ENCODE measurements at places on chromosomes 16 and 17.

DNA sequence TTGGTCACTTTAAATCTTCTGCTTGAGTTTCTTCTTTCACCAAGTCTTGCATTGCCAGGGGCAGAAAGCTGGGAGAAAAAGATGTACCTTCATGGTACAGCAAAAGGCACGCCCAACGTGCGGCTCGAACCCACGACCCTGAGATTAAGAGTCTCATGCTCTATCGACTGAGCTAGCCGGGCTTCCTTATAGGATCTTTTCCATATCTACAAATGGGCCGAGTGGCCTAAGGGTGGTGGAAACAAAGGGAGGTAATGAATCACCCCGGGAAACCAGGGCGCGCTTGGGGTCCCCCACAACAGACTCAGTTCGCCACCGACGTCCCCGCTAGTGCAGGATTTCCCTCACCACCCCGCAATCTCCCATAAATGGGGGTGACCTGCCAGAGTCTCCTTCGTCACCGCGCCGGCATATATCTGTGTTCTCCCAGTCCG lies 7.5 kb upstream of the OR1F1 start:
- no peak for DNase-seq

GRCh38 chr16:75579281-75579834 lies 13.2 kb downstream of the GABARAPL2 start:
- DNase-seq, result no peak

GRCh38 chr17:3695723-3696411 lies at the start of gene P2RX5:
P2RX5 (minus strand) TSS chr17:3696155; CDS start chr17:3696005, 150 bp downstream.
- no peak for DNase-seq

DNA sequence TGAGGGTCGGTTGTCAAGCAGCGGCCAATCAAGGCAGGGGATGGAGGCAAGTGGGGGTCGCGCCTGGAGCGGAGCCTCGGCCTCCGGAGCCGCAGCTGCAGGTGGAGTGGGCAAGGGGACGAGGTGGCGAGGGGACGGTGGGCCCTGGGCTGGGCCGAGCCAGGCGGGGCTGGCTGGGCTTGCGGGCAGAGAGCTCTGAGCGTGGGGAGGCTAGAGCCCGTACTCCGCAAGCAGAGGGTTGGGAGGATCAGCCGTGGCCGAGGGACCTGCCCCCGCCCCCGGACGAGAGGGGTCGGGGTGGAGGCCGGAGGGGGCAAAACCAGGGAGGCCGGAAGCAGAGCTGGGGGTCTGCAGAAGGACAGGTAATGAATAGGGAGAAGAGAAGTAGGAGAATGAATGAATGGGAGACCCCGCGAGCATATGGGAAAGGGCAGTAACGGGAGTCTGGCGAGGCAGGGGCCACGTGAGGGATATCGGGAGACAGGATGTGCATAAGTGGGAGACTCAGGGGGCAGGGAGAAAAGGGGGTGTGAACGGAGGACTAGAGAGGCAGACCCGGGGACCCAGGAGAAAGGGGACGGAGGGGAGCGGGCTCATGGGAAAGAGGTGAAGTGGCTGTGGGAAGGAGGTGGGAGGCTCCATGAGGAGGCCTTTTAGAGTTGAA lies at the start of gene KATNB1:
KATNB1 (plus strand) TSS at position 16 of the 664 bp plus-strand sequence. CDS start 1,474 bp downstream, outside the sequence.
- no peak for DNase-seq

GRCh38 chr17:77529328-77529650 lies 388.5 kb downstream of the SEC14L1 start:
- DNase-seq, result no peak

- no peak for DNase-seq
Measured at GRCh38 chr17:7825206-7825990, 8.6 kb upstream of the KDM6B start.

- no peak for DNase-seq
Measured at GRCh38 chr17:9410301-9410700, 165.3 kb downstream of the STX8 start.

GRCh38 chr17:75508931-75509361 lies 6.4 kb downstream of the CASKIN2 start:
- no peak for DNase-seq

DNA sequence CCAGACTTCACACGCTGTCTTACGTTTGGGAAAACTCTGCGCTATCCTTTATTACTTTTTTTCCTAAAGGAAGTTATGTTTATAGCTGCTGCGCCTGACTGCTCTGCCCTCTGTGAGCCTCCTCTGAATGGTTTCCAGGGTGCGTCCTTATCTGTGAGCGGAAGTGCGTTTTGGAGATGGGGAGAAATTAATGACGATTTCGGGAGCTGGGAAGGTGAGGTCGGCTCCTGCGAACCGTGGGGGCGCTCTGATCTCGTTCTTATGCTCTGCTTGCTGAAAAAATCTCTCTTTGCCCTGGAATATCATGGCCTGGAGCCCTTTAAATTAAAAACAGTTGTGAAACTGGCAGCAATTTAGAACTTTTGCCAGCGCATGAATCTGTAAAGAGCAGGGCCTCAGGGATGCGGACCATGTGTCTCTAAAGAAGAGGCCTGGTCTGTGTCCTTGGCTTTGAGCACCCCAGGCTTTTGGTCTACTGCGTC lies 135.7 kb upstream of the ZFHX3 start:
- no peak for DNase-seq

- no peak for DNase-seq
Measured at GRCh38 chr16:25030420-25031131, 15.4 kb upstream of the ARHGAP17 start.

GRCh38 chr17:13067629-13068303 lies 49.9 kb upstream of the ELAC2 start:
- no peak for DNase-seq

GRCh38 chr16:3909791-3910583 lies 29.5 kb upstream of the CREBBP start:
- no peak for DNase-seq

DNA sequence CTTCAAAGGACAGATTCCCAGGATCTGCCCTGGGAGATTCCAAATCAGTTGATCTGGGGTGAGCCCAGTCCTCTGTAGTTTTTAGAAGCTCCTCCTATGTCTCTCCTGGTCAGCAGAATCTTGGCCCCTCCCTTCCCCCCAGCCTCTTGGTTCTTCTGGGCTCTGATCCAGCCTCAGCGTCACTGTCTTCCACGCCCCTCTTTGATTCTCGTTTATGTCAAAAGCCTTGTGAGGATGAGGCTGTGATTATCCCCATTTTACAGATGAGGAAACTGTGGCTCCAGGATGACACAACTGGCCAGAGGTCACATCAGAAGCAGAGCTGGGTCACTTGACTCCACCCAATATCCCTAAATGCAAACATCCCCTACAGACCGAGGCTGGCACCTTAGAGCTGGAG lies 840 bp upstream of the CDH5 start:
- DNase-seq, result no peak

DNA sequence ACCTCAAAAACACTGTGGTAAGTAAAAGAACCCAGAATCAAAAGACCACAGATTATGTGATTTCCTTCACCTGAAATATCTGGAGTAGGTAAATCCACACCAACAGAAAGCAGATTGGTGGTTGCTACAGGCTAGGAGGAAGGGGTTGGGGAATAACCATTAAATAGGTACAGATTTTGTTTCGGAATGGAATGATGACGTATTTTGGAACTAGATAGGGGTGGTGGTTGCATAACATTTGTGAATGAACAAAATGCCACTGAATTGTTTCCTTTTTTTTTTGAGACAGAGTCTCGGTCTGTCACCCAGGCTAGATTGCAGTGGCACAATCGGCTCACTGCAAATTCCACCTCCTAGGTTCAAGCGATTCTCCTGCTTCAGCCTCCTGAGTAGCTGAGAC lies 100.9 kb upstream of the RBFOX1 start:
- no peak for DNase-seq

DNA sequence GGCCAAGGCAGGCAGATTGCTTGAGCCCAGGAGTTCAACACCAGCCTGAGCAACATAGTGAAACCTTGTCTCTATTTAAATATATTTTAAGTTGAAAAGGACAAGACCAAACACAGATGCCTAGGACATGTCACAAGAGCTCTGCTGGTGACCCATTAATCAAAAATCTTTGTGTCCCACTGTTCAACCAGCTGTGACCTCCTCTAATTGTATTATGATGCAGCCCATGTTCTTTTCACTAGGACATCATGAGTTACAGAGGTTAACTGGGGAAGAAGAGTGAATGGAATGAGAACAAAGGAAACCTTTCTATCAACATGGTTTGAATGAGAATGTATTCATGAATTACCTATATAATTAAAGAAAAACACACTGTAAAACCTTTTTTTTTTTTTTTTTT lies 7.0 kb downstream of the EFTUD2 start:
- no peak for DNase-seq

- no peak for DNase-seq
Measured at GRCh38 chr17:58344047-58344790, 7.8 kb downstream of the SUPT4H1 start.

- DNase-seq, result no peak
Measured at GRCh38 chr16:31876951-31877828, 3.6 kb downstream of the ZNF267 start.

GRCh38 chr16:58481931-58482330 lies 18.0 kb upstream of the NDRG4 start:
- no peak for DNase-seq

DNA sequence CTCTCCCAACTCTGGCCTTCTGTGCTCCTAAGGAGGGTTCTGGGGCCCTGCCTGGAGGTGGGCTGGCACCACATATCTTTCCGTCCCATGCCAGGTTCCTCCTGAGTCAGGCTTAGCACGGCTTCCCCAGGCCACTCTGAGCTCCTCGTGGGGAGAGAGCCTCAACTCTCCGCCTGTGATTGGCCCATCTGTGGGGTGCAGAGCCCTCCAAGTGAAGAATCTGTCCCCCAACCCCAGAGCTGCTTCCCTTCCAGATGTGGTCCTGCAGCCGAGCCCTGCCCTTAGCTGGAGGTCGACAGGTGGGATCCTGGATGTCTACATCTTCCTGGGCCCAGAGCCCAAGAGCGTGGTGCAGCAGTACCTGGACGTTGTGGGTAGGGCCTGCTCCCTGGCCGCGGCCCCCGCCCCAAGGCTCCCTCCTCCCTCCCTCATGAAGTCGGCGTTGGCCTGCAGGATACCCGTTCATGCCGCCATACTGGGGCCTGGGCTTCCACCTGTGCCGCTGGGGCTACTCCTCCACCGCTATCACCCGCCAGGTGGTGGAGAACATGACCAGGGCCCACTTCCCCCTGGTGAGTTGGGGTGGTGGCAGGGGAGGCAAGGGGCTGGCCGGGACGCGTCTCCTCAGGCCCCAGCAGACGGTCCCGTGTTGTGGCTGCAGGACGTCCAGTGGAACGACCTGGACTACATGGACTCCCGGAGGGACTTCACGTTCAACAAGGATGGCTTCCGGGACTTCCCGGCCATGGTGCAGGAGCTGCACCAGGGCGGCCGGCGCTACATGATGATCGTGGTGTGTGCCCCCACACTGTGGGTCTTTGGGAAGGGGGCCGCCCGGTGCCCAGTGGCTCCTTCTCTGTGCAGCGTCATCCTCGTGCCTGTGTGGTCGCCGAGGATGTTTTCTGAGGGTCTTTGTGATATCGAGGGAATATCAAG lies 6.9 kb downstream of the GAA start:
- DNase-seq, result no peak

- no peak for DNase-seq
Measured at GRCh38 chr17:36941265-36942010, 4.2 kb downstream of the LHX1 start.

DNA sequence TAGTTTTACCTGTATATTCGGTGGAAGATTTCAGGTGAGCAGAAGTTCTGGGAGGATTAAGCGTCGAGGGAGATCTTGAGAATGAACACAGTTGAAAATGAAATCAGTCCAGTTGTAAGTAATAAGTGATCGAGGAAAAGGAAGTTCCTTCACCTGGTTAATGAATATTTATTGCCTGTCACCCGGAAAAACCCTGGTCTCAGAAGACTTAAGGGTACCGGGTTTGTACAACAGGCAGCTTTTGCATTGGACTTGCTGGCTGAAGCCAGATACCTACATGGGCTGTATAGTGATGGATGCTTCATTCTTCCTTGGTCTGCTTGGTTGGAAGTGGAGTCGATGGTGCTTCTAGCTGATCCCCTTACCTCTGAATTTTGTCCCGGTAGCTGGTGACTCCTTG lies 72.7 kb downstream of the PRKCA start:
- DNase-seq, result no peak

- DNase-seq, result peak; percentile 5
Measured at GRCh38 chr17:37570527-37571093, 38.6 kb downstream of the SYNRG start.

DNA sequence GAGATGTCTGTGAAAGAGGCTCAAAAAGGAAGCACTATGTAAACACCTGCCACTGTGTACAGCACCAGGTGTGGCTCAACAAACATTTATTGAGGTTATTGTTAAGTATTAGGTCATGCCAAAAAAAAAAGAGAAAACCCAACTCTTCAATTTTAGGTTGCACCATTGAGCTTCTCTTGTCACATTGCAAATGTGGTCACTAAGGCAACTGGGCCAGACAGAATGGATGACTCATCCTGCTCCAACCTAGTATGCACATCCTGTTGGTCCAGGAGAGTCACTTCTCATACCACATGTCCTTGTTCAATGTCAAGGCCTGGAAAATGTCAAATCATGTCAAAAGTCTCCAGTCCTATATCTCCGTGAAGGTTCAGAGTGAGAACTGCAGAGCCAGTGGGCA lies 25.0 kb downstream of the HOXB1 start:
- DNase-seq, result no peak

DNA sequence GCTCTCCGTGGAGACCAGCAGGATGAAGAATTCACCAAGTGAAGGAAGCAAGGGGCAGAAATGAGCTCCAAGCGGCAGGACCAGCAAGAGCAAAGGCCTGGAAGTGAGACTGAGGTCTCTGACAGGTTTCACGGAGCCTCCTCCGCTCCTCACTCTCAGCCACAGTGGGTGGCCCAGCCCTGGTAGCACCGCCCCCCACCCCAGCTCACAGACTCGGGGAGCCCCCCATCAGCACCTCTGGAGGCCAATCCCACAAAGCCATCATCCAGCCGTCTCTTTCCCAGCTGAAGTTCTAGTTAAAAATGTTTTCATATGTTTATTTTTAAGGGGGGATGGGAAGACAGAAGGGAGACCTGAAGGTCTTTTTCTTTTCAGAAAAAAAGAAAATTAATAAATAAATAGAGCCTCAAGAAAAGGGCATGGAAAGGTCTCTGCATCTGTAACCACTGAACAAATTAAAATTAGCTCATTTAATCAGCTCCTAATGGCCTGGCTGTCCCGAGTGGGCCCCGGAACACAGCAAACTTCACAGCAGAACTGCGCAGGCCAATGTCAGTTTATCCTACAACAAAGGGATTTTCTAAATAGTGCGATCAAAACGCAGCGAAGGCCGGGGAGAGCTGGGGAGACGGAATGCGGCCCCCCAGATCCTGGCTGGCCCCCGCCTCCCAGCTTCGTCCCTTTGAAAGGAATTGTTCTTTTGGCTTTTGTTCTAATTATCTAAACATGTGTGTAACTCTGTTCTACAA lies 190.3 kb downstream of the ZNF423 start:
- no peak for DNase-seq

GRCh38 chr17:57752031-57752905 lies 7.2 kb upstream of the CCDC182 start:
- no peak for DNase-seq

DNA sequence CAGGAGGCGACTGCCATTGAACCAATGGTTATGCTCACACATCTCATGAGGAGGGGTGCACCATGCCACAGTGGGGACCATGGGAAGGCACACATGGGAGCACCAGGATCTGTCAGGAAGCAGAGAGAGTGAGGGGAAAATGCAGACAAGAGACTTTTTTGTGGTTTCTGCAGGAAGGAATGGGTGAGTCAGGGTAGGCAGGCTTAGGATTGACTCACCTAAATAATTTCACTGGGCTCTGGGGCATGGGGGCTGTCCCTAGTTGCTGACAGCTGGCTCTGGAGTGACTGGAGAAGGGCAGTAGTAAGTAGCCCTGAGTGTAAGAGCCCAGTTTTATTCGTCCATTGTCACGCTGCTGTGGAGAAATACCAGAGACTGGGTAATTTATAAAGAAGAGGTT lies 202.4 kb downstream of the AXIN2 start:
- DNase-seq, result no peak

GRCh38 chr17:43368740-43369506 lies 29.9 kb upstream of the ARL4D start:
- DNase-seq, result no peak
